HepG2 (cell line): ENCODE measurements at places on chromosomes 12 and 14.

- no peak for DNase-seq
Measured at GRCh38 chr14:61663312-61663979, 31.9 kb upstream of the HIF1A start.

DNA sequence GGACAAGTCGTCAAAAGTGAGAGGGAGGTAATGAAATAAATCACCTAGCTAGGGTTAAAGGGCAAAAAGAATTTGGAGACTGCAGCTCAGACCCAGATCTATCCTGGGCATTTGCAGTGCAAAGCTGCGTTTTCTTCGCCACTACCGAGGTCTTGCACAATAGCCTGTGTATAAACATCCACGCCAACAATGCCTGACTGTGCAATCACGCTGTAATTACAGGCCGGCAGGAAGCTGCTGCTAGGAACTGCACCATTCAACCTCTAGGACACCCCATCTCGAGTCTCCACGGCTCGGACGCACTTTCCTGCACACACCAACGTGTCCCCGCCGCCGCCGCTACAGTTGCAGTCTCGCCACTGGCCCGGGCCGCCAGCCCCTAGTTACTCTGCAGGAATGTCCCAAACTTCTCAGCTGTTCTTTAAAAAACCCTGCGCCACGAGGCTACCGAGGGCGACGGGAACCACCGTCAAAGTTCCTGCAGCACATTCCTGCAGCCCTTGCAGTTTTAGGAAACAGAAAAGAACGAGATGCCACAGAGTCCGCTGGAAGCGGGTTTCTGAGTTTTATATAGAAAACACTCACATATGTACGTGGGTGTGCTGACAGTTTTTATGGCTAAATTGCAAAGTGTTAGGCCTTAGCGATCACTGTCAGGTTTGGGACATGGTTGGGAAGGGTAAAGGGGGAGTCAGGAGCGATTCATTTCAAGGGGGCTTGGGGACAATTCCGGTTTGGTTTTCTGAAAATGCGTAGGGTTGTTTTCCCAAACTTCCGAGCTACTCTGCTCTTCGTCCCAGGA, 65.6 kb upstream of the PTGR2 start:
- peak; percentile 95 for DNase-seq

DNA sequence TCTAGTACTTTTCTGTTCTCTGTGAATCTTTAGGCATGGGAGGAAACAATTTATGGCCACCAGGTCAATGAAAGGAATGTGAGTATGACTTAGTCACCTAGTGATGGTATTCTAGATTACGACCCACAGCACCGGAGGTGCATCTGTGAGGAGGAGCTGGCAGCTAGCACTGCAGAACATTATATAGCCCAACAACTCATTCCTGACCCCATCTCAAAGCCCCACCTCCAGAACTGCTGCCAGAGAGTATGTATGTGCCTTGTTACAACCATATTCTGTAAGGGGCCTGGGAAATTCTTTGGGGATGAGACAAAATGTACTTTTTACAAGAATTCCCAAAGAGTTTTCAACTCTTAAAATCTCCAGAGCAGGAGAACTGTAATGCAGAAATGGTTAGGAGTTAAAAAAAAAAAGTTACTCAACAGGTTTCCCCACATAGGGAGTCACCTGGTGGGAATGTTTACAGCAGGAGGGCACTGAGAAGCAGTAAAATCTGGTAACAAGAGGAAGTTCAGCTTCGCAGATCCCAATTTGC, 34.9 kb upstream of the CERS5 start:
- DNase-seq, result no peak

- DNase-seq, result no peak
Measured at GRCh38 chr14:75747899-75748298, 86.9 kb downstream of the TTLL5 start.

GRCh38 chr14:65024957-65025356, 38.3 kb downstream of the FNTB start:
- DNase-seq, result no peak

DNA sequence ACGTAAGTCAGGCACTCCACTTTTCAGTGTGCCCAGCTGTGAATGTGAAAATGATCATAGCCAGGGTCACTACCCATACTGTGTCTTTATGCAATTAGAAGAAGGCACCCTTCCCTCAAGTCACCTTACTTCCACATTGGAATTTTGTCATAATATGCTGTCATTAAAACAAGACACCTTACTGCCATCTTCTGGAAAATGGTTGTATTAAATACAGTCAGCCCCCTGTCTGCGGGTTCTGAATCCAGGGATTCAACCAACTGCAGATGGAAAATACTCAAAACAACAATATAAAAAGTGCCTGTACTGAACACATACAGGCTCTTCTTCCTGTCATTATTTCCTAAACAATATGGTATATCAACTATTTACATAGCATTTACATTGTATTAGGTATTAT, 70.2 kb upstream of the TBX5 start:
- DNase-seq, result peak; percentile 40

DNA sequence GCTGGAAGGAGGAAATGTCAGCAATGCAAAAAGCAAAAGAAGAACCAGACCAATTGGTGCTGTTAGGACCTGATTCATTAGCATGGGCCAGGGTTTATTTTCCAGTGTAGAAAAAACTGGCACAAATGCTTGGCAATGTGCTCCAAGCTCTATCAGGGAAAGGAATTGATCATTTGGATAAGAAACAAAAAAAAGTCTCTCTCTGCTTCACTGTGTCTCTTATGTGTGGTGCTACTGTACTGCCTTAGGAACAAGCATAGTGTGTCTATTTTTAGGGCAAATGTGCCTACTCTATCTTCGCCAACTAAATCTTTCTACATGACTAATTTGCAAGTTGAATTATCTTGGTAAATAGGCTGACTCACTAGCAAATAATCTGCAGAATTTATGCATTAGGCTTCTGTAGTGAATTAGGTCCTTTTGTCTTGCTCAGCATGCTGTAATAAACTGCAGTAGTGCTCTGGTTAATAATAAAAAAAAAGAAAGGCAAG, 236.7 kb downstream of the MDGA2 start:
- DNase-seq, result no peak

- DNase-seq, result no peak
Measured at GRCh38 chr12:52337054-52337453, 15.9 kb upstream of the KRT83 start.

- DNase-seq, result no peak
Measured at GRCh38 chr12:57797933-57798332, 15.3 kb downstream of the TSFM start.

DNA sequence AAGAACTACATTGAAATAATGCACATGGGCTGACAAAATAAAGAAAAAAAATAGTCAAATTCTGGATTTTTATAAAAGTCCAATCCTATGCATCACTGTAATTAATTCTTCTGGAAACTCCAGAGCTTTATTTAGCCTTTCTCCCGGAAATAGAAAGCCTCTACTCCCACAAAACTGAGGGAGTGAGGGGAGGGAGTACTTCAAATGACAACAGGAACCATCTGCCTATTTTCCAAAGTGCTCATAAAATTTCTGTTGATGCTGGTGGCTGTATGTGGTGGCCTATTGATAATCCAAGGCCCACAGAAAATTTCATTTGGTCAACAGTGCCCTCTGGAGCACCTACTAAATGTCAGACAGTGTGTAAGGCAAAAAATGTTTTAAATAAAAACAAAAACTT, 64.6 kb downstream of the KIF21A start:
- no peak for DNase-seq

- DNase-seq, result no peak
Measured at GRCh38 chr14:74595006-74595735, 16.9 kb downstream of the LTBP2 start.

GRCh38 chr14:103859416-103860202, 12.2 kb upstream of the PPP1R13B start:
- DNase-seq, result no peak

GRCh38 chr12:54719691-54720090, 71.5 kb upstream of the DCD start:
- no peak for DNase-seq

GRCh38 chr12:32264961-32265360, 134.4 kb upstream of the FGD4 start:
- no peak for DNase-seq

- DNase-seq, result no peak
Measured at GRCh38 chr12:131871677-131872076, 22.7 kb upstream of the ULK1 start.

- no peak for DNase-seq
Measured at GRCh38 chr12:121794534-121795033, 1.1 kb upstream of the RHOF start.

GRCh38 chr14:75147423-75148071, 20.7 kb upstream of the NEK9 start:
- DNase-seq, result peak; percentile 97

- DNase-seq, result no peak
Measured at GRCh38 chr14:68815298-68816182, 22.7 kb upstream of the ZFP36L1 start.

GRCh38 chr12:119016715-119017114, 35.4 kb downstream of the SRRM4 start:
- no peak for DNase-seq

DNA sequence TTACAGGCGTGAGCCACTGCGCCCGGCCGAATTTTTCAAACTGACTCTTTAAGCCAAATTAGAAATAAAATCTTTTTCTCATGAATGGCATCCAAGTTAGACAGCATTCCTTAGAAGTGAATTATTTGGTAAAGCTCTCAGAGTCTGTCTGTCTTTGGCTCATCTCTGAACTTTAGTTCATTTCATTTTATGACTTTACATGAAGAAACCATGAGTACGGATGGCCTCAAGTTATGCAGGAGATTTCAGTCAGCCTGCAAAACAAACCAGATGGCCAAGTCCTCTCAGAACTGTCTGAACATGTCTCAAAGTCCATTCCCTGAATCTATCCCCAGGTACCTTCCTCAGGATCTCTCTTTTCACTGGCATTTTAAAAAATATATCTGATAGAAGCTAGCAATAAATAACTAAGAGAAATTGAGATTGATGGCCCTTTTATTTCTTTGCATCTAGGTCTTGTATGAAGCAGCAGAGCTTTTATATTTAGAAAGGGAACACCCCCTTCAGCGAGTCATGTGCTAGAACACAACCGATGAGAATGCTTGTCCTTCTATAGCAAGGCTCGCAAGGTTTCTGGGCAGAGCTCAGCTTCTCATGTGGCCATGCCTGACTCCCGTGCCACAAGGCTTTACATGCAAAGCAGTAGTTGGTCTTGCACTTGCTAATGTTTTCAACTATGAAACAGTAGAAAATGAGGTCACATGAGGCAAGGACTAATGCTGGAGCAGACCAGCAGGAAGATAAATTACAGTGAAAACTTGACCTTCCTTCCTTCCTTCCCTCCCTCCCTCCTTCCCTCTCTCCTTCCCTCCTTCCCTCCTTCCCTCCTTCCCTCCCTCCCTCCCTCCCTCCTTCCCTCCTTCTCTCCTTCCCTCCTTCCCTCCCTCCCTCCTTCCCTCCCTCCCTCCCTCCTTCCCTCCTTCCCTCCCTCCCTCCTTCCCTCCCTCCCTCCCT, 125.0 kb downstream of the AKAP6 start:
- no peak for DNase-seq

DNA sequence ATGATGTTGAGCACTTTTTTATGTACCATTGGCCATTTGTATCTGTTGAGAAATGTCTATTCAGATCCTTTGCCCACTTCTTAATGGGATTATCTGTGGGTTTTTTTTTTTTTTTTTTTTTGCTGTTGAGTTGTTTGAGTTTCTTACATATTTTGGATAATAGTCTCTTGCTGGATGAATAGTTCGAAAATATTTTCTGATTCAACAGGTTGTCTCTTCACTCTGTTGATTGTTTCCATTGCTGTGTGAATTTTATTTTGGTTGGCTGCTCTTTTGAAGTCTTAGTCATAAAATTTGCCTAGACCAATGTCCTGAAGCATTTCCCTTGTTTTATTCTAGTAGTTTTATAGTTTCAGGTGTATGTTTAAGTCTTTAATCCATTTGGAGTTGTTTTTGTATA, 64.5 kb downstream of the CAND1 start:
- no peak for DNase-seq

- DNase-seq, result no peak
Measured at GRCh38 chr12:109532721-109533486, 40.4 kb downstream of the MMAB start.

GRCh38 chr12:59615392-59616165, 19.8 kb downstream of the SLC16A7 start:
- no peak for DNase-seq

DNA sequence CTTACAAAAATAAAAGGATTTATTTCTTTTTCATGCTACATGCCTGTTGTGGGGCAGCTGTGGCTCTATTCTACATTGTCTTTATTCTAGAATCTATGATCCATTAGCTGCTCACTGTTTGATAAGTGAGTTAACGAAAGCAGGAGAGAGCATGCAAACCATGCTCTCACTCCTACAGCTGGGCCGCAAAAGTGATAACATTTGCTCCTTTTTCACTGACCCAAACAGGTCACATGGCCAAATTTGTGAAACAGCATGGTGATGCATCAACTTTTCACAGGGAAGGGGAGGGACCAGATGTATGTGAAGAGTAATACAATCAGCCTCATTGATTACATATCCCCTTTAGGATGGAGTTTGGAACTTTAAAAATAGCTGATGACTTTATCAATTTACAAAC, 456.9 kb upstream of the SYT1 start:
- no peak for DNase-seq

- no peak for DNase-seq
Measured at GRCh38 chr14:75049731-75050201, 1.5 kb downstream of the MLH3 start.

DNA sequence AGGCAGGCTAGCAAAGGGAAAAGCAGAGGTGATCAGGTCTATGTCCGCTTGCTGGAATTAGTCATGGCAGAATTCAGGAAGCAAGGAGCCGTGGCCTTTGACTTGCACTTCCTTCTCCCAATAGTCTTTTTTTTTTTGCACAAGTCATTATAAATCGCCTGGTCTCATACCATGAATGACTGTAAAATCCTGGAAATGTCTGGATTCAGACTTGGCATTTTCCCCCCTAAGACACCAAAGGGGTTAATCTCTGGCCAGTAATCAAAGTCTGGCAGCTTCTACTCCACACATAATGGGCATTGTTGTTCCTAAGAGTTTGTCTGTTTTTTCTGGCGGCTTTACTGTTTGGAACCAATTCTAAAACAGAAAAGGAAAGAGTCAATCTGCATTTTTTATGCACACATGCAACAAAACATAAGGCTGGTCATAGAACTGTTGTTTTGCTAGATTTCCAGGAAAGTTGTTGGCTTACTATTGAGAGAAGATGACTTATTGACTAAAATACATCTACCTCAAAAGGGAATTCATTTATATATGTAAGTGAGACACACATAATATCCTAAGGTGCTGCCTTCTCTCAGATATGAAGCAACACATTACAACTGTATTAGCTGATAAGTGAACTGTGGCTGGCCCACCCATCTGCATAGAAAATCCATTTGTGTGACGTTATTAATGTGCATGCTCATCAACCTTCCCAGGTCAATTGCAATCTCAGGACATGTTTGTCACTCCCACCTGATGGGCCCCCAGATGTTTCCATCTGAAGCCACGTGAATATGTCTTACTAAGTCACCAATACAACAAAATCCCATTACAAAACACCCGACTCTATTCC, 157.3 kb downstream of the BTG1 start:
- DNase-seq, result no peak

DNA sequence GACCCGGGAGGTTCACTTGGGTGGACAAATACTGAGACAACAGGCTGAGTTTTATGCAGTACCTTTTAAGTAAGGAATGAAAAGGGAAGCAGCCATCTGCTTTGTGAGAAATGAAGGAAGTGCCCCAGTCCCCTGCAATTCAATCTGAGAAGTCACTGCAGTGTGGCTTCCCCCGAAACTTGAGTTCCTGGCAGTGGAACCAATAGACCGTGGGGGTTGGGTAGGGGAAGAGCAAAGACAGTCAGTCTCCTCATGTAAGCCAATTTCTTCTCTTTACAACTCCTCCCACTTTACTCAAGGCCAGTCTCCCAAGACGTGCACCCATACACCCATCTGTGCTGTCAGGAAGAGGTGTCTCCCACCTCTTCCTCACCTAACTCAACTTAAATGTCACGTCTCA, 206.5 kb downstream of the BCAT1 start:
- DNase-seq, result no peak
